ENCODE measurements at places on chromosomes 3 and 15.

DNA sequence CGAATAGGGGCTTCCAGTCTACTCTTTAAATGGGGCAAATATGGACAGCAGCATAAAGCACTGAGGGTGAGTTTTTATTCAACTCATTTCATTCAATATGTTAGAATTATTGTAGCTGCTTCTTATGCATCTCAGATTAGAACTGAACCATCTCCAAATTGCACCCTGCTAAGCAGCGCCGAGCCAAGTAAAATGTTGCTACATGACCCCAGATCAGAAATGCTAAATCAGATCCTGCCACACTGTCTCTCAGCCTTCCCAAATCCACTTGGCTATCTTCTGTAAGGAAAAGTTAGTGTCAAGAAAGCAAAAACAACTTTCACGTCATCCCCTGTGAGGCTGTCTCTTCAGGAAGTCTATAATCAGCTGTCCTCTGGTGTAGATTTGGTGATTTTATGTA, 293.2 kb downstream of the CNTN4 start:
- no peak for DNase-seq

GRCh38 chr3:127053450-127053849, 70.5 kb downstream of the PLXNA1 start:
- no peak for DNase-seq

- DNase-seq, result no peak
Measured at GRCh38 chr3:171189394-171190080, 163.0 kb upstream of the SLC2A2 start.

DNA sequence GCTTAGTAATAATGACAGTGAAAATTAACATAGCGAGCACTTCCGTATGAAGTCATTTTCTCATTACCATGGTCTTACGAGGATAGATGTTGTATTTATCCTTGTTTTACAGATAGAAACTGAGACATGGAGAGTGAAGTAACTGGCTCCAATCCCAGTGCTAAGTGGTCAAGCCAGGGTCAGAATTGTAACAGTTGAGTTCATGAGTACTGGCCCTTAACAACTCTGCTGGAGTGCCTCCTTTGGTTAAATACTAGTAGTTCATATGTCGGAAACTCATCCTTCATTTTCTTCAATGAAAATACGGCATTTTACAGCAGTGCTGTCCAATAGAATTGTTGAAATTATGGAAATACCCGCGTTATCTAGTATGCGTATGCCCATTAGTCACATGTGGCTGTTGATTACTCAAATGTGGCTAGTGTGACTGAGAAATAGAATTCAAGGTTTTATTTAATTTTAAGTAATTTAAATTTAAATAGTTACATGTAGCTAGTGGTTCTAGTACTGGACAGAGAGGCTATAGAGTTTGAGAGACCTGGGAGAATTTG, 32.5 kb downstream of the FNDC3B start:
- no peak for DNase-seq

- DNase-seq, result peak; percentile 54
Measured at GRCh38 chr3:101574388-101575112, 570 bp downstream of the PCNP start.

DNA sequence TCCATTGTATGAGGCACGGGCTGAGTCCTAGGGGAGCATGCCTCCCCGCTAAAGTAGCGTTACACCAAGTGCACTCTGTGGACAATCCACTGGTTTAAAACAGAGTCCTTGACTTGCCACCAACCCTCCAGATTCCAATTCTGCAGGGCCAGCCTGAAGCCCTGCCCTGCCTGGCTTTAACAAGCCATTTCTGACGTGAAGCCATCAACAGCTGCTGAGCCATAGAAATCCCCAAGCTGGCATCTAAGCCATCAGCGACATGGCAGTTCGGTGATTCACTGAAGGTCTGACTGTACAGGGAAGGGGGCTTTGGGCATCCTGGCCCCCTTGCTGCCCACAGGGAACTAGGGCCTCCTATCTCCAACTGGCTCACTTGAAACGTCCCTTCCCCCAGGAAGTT, 265.7 kb downstream of the UACA start:
- no peak for DNase-seq

- peak; percentile 62 for DNase-seq
Measured at GRCh38 chr3:177069514-177070329, 127.6 kb downstream of the TBL1XR1 start.

DNA sequence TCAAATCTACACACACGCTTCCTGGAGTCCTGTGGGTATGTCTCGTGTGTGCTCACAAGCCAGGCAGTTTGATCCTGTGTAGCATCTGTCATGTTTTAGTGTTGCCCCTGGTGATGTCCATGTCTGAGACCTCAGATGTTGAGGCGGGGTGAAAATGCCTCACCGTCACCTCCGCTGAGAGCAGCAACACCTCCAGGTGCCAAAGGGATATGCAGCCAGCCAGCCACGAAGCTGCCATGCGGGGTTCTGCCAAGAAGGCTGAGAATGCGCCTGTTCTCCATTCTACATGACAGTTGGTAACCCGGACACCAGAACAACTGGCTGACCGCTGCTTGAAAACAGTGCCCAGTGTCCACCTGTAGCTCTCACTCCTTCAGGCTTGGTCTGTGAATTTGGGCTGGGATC, 253.8 kb downstream of the TLE3 start:
- no peak for DNase-seq

GRCh38 chr3:73379465-73379864, 245.3 kb downstream of the PDZRN3 start:
- DNase-seq, result no peak

DNA sequence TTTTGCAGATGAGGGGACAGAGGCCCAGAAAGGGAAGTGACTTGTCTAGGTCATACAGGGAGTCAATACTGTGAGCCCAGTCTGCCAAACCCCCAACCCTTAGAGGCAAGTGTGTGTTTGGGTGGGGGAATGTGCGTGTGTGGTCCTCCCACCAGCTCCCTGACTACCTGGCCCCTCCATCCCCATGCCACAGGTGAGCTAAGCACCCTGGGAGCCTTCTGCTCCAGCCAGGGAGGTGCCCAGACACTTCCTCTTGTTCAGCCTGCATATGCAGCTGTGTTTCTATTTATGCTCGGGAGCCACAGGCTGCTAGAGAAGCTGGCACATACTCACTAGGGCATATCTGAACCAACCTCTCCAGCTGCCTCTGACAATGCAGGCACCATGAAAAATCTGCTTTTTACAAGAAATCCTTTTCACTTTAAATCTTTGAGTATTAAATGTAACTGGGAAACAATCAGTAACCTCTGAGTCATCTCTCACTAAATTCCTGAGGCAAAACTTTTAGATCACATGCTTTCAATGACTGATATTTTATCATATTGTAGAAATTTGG, 20.7 kb downstream of the TBC1D2B start:
- peak; percentile 50 for DNase-seq

- DNase-seq, result no peak
Measured at GRCh38 chr3:47000198-47000815, 20.8 kb downstream of the NBEAL2 start.

GRCh38 chr3:155391104-155391503, 97.6 kb upstream of the STRIT1 start:
- peak; percentile 94 for DNase-seq

DNA sequence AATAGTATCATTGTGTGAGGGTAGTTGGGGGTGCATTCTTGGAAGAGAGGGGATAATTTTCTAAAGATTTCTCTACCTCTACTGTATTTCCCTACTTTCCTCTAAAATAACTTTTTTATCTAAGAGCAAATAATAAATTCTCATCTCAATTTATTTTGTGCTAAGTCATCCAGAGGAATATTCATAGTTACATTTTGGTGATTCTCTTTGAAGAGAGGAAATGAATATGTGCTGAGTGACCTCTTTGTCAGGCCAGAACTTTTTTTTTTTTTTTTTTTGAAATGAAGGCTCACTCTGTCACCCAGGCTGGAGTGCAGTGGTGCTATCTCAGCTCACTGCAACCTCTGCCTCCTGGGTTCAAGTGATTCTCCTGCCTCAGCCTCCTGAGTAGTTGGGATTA, 15.1 kb upstream of the CCDC80 start:
- no peak for DNase-seq
